SK-MEL-5 (cell line): ENCODE measurements at places on chromosomes 2 and 18. TPM values are rescaled to one million over a fixed set of nuclear protein-coding genes. Genes with fewer than 3 reads are reported as not detected.
A peak's percentile ranks its signal among the peaks of the same experiment; 100 is the strongest.

DNA sequence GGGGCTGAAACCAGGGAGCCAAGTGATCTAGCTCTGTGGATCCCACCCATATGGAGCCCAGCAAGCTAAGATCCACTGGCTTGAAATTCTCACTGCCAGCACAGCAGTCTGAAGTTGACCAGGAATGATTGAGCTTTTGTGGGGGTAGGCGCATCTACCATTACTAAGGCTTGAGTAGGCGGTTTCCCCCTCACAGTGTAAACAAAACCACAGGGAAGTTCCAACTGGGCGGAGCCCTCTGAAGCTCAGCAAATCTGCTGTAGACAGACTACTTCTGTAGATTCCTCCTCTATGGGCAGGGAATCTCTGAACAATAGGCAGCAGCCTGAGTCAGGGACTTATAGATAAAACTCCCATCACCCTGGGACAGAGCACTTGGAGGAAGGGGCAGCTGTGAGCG is 96.7 kb downstream of the CCDC148 start:
- no peak for DNase-seq

DNA sequence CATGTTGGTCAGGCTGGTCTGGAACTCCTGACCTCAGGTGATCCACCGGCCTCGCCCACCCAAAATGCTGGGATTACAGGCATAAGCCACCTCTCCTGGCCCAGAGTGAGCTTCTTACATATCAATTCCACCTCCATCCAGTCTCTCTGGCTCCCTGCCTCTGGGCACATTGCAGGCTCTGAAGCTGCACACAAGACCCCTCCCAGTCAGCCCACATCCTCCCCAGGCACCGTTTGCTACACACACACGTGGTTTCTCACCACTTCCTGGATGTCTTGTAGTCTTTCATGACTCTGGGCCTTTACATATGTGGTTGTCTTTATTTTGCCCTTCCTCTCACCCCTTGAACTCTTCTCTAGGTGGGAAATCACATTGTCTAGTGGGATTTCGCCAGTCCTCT is 64.0 kb upstream of the CABLES1 start:
- DNase-seq = peak; percentile 79

DNA sequence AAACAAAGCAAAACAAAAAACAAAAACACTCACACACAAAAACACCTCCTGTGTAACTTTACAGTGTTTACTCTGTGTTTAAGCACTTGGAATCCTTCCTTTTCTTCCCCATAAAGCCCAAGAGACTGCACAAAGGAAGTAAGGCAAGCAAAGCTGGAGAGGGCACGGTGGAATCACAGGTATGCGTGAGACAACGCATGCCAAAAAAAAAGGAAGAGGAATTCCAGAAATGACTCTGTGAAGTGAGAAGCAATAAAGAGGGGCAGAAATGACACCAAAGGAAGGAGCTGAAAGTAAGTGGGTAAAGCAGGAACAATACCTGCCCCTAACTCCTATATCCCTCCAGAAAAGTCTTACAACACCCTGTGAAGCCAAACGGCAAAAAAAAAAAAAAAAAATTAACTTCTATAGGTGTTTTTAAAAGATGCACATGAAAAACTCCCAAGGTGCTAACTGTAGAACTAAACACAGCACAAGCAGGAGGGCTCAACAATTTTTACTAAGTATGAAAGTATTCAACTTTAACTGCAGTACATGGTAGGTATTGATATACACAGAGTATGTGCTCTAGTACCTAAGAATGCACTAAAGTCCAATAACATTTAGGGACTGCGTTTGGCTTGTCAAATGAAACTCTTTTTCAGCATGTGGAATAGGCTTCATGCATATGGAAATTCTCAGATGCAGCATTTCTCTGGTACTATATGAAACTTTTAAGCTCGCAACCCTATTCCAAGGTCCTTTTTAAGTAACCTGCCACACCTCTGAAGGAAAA is 9.1 kb downstream of the RND3 start:
- DNase-seq = no peak

GRCh38 chr2:172080641-172081220 is 4.6 kb upstream of the DLX1 start:
- no peak for DNase-seq

- no peak for DNase-seq
Measured at GRCh38 chr2:233178994-233179847, 72.3 kb upstream of the ATG16L1 start.

DNA sequence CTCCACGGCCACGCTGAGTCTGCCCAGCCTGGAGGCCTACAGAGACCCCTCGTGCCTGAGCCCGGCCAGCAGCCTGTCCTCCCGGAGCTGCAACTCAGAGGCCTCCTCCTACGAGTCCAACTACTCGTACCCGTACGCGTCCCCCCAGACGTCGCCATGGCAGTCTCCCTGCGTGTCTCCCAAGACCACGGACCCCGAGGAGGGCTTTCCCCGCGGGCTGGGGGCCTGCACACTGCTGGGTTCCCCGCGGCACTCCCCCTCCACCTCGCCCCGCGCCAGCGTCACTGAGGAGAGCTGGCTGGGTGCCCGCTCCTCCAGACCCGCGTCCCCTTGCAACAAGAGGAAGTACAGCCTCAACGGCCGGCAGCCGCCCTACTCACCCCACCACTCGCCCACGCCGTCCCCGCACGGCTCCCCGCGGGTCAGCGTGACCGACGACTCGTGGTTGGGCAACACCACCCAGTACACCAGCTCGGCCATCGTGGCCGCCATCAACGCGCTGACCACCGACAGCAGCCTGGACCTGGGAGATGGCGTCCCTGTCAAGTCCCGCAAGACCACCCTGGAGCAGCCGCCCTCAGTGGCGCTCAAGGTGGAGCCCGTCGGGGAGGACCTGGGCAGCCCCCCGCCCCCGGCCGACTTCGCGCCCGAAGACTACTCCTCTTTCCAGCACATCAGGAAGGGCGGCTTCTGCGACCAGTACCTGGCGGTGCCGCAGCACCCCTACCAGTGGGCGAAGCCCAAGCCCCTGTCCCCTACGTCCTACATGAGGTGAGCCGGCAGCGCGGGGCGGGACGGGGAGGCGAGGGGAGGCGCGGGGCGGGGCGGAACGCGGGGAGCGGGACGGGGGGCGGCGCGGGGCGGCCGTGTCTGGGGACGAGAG is 15.2 kb downstream of the NFATC1 start:
- DNase-seq = no peak

DNA sequence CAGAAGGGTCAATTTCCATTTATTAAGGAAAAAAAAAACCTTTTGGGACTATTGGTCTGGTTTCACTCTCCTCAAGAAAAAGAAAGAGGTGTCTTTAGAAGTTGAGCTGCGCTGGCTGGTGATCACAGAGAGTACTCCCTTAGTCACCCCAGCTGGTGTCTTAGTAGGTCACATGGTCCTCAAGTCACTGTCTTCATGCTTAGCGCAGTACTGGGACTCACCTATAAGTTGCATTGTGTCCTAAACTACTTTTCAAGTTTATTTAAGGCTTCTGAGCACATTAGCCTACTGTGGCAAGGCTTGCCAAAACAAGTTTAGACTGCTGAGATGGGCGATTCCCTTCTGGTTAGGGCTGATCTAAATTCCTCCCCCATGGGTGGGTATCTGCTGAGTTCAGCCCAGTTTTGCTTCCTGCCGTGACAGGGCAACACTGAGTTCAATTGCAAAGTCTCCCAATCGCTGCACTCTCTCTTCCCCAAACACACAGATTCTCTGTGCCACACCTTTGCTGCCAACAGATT is 824.9 kb upstream of the CRIM1 start:
- no peak for DNase-seq

- no peak for DNase-seq
Measured at GRCh38 chr2:1129982-1130381, 179.3 kb downstream of the SNTG2 start.

DNA sequence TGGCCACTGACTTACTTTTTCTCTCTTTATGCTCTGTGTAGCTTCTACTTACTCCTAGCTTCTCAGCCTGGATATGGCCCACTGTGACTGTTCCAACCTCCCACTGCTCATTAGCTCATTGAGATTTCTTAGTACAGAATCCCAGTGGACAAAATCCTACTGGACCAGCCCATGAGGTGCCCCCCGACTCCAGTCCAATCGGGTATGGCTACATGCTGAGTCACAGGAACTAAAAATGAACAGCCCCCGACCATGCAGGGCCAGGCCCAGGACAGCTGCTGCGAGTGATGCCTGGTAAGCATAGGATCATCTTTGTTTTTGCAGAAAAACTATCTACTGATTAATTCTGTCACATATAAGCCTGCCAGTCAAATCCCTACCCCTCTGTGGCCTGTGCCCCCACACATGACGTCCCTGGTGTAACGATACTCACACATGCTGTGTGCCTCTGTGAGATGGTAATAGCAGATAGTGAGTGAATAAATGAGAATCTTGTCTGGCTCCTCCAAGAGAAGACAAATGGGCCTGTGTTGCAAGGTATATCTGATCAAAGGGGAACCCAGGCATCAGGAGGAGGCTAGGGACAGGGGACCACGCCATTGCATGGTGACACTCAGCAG is 85.9 kb upstream of the KLF7 start:
- DNase-seq = no peak

DNA sequence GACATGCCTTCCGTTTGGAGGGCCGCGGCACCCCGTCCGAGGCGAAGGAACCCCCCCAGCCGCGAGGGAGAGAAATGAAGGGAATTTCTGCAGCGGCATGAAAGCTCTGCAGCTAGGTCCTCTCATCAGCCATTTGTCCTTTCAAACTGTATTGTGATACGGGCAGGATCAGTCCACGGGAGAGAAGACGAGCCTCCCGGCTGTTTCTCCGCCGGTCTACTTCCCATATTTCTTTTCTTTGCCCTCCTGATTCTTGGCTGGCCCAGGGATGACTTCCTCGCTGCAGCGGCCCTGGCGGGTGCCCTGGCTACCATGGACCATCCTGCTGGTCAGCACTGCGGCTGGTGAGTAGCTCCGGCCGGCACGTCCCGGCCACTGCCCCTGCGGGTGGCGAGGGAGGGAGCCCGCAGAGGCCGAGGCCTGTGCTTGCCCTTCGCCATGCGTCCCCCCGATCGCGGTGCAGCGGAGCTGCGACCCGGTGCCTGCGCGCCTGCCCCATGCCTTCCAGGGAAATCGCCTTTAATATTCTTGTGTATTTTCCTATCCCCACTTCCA is 1.2 kb downstream of the BMPR2 start:
- DNase-seq = peak; percentile 2

- DNase-seq = no peak
Measured at GRCh38 chr2:128091726-128092080, 703 bp downstream of the UGGT1 start.

DNA sequence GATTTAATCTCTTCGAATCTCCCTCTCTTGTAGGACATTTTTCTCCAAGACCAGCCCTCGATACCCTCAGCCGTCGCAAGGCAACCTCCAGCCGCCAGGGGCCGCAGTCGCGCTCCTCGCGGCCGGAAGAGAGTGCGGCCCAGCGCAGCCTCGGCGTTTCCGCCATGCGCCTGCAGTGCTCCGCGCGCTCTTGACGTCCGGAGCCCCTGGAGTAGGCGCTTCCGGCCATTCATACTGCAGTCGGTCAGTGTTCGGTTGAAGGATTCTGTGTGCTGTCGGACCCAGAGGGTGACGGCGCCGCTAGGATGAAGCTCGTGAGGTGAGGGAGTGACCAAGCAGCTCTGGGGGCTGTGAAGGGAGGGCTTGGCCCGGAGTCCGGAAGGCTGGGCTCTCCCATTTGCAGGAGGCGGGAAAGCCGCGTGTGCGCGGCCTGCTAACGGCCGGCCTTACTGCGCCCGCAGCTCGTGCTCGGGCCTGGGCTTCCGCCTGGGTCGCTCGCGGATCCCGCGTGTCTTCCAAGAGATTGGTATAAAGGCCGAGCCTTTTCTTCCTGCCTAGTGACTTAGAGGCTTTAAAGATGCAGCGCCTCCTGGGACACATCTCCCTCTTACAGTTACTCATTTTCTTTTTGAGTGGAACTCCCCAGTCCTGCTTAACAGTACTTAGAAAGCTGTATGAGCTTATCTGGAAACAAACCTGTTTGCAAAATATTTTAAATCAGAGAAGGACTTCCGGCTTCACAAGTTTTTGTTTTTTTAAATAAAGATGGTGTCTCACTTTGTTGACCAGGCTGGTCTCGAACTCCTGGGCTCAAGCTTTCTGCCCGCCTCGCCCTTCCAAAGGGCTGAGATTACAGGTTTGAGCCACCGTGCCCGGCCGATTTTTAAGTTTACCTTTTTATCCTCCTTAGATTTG is at the start of gene SNRPD1:
Gene SNRPD1 (plus strand): TSS at position 190 of the 915 bp plus-strand sequence. CDS start 116 bp downstream, at position 306.
- DNase-seq = peak; percentile 89

GRCh38 chr2:180652794-180653193 is 327.6 kb upstream of the UBE2E3 start:
- no peak for DNase-seq

DNA sequence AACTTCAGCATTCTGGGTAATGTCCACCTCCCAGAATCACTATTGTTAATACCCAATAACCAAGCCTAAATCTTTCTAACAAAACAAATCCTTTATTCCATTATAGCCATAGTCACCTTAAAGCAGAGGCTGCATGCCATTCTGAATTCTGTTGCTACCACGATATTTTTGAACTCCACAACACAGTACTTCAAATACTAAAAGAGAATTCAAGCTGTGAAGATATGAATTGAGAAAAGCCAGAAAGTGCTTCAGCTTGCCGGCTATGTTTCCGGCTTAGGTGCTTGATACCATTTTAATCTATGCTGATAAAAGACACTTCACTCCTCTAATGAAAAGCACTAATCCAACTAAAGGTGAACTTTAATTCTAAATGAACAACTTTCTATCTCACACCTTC is 41.3 kb downstream of the GAREM1 start:
- no peak for DNase-seq

- DNase-seq = no peak
Measured at GRCh38 chr2:109511168-109511567, 102.6 kb downstream of the SEPTIN10 start.

- no peak for DNase-seq
Measured at GRCh38 chr2:23206650-23207049, 178.3 kb upstream of the KLHL29 start.

DNA sequence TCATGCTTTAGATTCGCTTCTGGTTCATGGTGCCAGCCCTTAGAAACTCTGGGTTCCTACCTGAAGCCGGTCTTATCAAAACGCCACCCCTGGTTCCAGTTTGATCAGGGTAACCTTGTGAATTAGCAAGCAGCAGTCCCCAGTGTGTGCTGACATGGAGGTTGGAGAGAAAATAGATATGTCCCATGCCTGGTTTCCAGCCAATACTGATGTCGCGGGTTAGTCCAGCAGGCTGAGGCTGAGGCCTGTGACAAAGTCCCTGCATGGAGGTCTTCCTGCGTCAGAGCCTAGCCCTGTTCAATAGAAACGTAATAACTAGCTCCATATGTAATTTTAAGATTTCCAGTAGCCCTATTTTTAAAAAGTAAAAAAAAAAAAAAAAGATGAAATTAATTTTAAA is 28.2 kb downstream of the LPIN1 start:
- no peak for DNase-seq

GRCh38 chr2:46874236-46874929 is 41.2 kb downstream of the MCFD2 start:
- DNase-seq = no peak

- DNase-seq = no peak
Measured at GRCh38 chr2:174330945-174331594, 3.7 kb upstream of the SP9 start.

Gene KIF1A
- total RNA-seq = 0.50 TPM in 1 of 2 replicates, not detected in the other

Gene SAG
- not detected in 2 replicates for total RNA-seq

Gene C2orf66
- not detected in 2 replicates for total RNA-seq

Gene FBXO41
- 3.6 and 4.8 TPM in 2 replicates for total RNA-seq

Gene DSC1
- total RNA-seq = not detected in 2 replicates

Gene DOK6
- total RNA-seq = 0.24 and 2.4 TPM in 2 replicates

Gene GALNT14
- total RNA-seq = 4.8 and 5.9 TPM in 2 replicates

Gene GPR75
- total RNA-seq = 0.53 and 0.83 TPM in 2 replicates

Gene ANKRD62
- 0.29 and 0.37 TPM in 2 replicates for total RNA-seq

Gene GALNT13
- 0.21 TPM in 1 of 2 replicates, not detected in the other for total RNA-seq

Gene PROM2
- not detected in 2 replicates for total RNA-seq

Gene REG3G
- total RNA-seq = 0.19 TPM in 1 of 2 replicates, not detected in the other

Gene DNAJC5G
- not detected in 2 replicates for total RNA-seq

Gene FEV
- total RNA-seq = not detected in 2 replicates
